Epithelial cell of umbilical artery (primary cell): ENCODE measurements at places on chromosomes 7 and 10. TPM values are rescaled to one million over a fixed set of nuclear protein-coding genes. Genes with fewer than 3 reads are reported as not detected.

Gene KLLN
- 0.30 and 0.32 TPM in 2 replicates for total RNA-seq

Gene EEPD1
- total RNA-seq: 0.32 and 1.4 TPM in 2 replicates

Gene UNC5B
- total RNA-seq: 10.6 and 15.3 TPM in 2 replicates

Gene ELFN1
- 0.15 and 3.9 TPM in 2 replicates for total RNA-seq

Gene CYP51A1
- 215 and 240 TPM in 2 replicates for total RNA-seq

Gene AKR1C8
- total RNA-seq: under 0.01 TPM in 1 of 2 replicates, not detected in the other

Gene CYP2E1
- total RNA-seq: 0.32 TPM in 1 of 2 replicates, not detected in the other

Gene DLX5
- not detected in 2 replicates for total RNA-seq

Gene OIT3
- total RNA-seq: not detected in 2 replicates
